Chondrocyte (in vitro differentiated cells): ENCODE measurements at places on chromosomes 5 and 9. TPM values are rescaled to one million over a fixed set of nuclear protein-coding genes. Genes with fewer than 3 reads are reported as not detected.

- no peaks in the 10 kb centered on the region for H3K27me3 ChIP-seq
- H3K4me1 ChIP-seq: peaks cover 32% of the 10 kb centered on the region
- DNase-seq: peak; percentile 58
- H3K36me3 ChIP-seq: peaks cover 2% of the 10 kb centered on the region
- H3K4me3 ChIP-seq: no peak within 1 kb of the TSS
- no peak within 1 kb of the TSS for H3K27ac ChIP-seq
Measured at GRCh38 chr5:93582677-93583438, at the start of gene NR2F1. Gene NR2F1, plus strand, starts transcription at chr5:93583222. Its CDS starts 1,802 bp downstream, at chr5:93585024.

GRCh38 chr9:37447111-37447510 is 18.1 kb downstream of the ZBTB5 start:
- H3K4me3 ChIP-seq: no peak overlapping the region
- no peak for DNase-seq
- peaks cover 4% of the 10 kb centered on the region for H3K36me3 ChIP-seq

DNA sequence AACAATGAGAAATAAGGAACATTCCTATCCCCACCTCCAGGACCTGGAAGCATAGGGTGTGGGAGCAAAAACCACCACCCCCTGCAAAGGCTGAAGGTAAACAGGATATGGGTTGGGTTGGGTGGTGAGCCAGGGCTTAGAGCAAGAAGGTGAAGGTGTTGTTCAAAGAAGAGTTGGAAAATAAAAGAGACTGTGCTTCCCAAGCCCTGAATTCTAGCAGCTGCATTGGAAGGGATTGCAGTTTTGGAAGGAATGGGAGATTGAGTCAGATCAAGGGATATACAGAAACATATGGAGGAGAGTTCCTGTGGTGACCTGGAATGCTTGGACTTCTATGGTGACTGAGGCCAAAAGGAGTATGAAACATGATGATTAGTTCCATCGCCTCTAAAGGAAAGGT is 24.7 kb upstream of the MTAP start:
- H3K4me1 ChIP-seq: no peaks in the 10 kb centered on the region
- no peaks in the 10 kb centered on the region for H3K36me3 ChIP-seq
- H3K27me3 ChIP-seq: peaks cover 7% of the 10 kb centered on the region
- no peak overlapping the region for H3K27ac ChIP-seq
- no peak overlapping the region for H3K4me3 ChIP-seq
- DNase-seq: no peak

DNA sequence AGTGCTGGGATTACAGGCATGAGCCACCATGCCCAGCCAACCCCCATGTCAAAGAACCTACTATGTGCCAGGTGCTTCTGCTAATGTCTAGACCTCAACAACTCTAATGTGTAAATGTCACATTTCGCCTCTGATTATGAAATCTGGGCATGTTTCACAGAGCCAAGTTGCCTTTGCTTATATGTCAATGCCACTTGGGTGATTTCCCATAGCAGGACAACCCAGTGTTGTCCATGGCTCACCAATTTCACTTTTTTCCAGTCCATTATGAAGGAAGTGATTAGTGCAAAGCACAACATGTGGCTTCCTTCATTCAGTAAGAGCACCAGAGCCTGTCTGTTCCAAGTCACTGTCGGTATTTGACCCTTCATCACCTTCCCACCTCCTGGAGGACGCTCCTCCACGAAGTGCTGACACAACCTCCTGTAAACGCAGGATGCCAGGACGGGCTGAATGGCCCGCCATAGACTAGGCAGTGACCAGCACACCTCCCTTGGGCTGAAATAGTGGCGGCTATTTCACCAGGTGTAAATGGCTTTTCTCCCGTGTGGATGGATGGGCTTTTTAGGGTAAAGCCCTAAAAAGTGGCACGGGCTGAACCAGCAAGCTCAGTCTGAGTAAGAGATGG is 962 bp upstream of the PKN3 start:
- H3K27ac ChIP-seq: no peak overlapping the region
- H3K4me1 ChIP-seq: peaks cover 25% of the 10 kb centered on the region
- peaks cover under 1% of the 10 kb centered on the region for H3K36me3 ChIP-seq
- no peaks in the 10 kb centered on the region for H3K27me3 ChIP-seq

DNA sequence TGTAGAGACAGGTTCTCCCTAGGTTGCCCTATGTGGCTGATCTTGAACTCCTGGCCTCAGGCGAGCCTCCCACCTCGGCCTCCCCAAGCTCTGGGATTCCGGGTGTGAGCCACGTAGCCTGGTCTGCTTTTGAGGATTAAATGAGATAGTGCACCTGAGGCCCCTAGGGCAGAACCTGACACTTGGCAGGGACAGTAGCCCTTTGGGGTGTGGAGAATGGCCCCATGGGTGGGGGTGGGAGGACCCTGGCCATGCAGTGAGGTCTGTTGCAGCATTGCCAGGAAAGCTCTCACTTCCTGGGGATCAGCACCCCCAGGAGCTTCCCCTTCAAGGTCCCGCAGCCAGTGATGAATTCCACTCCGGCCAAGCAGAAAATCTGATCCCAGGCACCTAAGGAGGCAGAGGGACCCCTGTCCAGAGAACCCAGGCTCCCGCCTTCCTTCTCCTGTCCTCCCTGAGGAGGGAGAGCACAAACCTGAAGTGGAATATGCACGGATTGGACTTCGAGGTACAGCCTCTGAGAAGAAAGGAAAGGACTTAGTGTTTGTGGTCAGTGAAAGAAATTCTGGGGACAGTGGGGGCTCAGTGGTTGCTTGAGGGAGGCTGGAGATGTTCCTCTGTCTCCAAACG is 73.9 kb upstream of the UNC5A start:
- DNase-seq: peak; percentile 43
- no peaks in the 10 kb centered on the region for H3K4me1 ChIP-seq
- no peak overlapping the region for H3K4me3 ChIP-seq
- peaks cover 76% of the 10 kb centered on the region for H3K27me3 ChIP-seq
- H3K27ac ChIP-seq: no peak overlapping the region

DNA sequence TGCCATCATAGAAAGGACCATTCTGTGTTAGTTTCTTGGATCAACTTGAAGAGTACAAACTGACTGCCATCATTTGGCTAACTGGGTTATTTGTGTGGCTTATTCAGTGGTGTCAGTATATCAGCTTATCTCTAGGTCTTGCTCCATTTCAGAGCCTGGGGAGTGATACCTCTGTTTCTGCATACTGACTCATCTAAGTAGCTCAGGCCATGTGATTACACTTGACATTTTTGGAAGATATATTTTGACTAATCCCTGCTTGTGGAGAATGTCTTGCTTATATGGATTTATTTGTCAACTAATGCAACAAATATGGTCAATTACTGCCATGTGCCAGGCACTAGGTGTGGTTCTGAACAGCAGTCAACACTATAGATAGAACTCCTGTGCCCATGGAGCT is 311.7 kb downstream of the YTHDC2 start:
- H3K27me3 ChIP-seq: peaks cover 4% of the 10 kb centered on the region
- no peaks in the 10 kb centered on the region for H3K4me1 ChIP-seq

DNA sequence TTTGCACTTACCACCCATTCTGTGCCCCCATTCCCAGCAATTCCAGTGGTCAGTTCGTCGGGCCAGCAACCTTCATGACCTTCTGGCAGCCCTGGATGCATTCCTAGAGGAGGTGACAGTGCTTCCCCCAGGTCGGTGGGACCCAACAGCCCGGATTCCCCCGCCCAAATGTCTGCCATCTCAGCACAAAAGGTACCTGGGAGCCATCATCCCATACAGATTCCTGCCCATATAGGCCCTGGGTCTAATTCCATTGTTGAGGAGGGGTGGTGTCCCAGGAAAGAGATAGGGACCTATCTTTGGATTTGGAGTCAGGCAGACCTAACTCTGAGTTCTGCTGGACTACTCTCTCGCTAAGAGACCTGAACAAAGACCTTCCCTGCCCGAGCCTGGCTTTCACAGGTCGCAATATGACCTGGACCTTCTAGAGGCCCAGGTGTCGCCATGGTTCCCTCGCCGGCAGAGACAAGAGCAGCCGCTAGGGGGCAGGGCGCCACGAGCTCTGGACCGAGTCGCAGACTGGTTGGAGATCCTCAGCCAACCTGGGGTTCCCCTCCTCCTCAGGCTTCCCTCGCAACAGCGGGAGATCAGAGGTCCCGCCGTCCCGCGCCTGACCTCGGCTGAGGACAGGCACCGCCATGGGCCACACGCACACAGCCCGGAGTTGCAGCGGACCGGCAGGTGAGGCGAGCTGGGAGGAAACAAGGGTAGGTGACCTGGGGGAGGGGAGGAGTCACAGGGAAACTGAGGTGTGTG is 3.1 kb downstream of the SLC4A9 start:
- H3K27ac ChIP-seq: no peak overlapping the region
- H3K4me3 ChIP-seq: peak overlapping the region; percentile 52
- peak; percentile 87 for DNase-seq
- H3K4me1 ChIP-seq: peaks cover 7% of the 10 kb centered on the region
- no peaks in the 10 kb centered on the region for H3K27me3 ChIP-seq
- H3K36me3 ChIP-seq: no peaks in the 10 kb centered on the region

GRCh38 chr9:77170991-77171699 is 6.2 kb upstream of the VPS13A start:
- H3K4me1 ChIP-seq: peaks cover 3% of the 10 kb centered on the region
- no peak overlapping the region for H3K27ac ChIP-seq
- H3K4me3 ChIP-seq: no peak overlapping the region
- no peaks in the 10 kb centered on the region for H3K27me3 ChIP-seq

GRCh38 chr9:126049088-126049487 is 277.5 kb upstream of the MVB12B start:
- DNase-seq: no peak
- H3K27me3 ChIP-seq: peaks cover 19% of the 10 kb centered on the region
- no peaks in the 10 kb centered on the region for H3K4me1 ChIP-seq
- no peak overlapping the region for H3K4me3 ChIP-seq
- no peak overlapping the region for H3K27ac ChIP-seq
- H3K36me3 ChIP-seq: peaks cover 4% of the 10 kb centered on the region

DNA sequence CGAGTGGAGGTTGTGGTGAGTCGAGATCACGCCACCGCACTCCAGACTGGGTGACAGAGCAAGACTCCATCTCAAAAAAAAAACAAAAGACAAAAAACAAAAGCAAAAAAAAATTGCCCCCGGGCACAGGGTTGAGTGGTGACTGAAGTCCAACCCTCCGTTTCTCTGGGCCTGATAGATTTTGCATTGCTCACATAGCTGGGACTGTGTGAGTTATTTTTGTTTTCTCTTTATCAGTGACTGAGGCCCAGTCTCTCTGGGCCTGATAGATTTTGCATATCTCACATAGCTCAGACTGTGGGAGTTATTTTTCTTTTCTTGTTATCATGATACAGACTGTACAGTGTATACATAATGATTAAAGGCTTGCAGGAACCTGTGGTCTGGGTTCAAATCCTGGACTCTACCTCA is 2.6 kb upstream of the SLC28A3 start:
- H3K27me3 ChIP-seq: no peaks in the 10 kb centered on the region
- DNase-seq: no peak
- no peak overlapping the region for H3K4me3 ChIP-seq
- no peaks in the 10 kb centered on the region for H3K36me3 ChIP-seq

GRCh38 chr5:31768784-31769183 is 129.9 kb downstream of the PDZD2 start:
- peaks cover 37% of the 10 kb centered on the region for H3K27me3 ChIP-seq
- DNase-seq: no peak
- H3K4me3 ChIP-seq: no peak overlapping the region
- no peak overlapping the region for H3K27ac ChIP-seq

- no peaks in the 10 kb centered on the region for H3K36me3 ChIP-seq
- H3K27me3 ChIP-seq: peaks cover 30% of the 10 kb centered on the region
- no peak overlapping the region for H3K27ac ChIP-seq
- H3K4me1 ChIP-seq: no peaks in the 10 kb centered on the region
- DNase-seq: no peak
Measured at GRCh38 chr9:98567540-98568233, 141.0 kb downstream of the GABBR2 start.

NR6A1 gene
- total RNA-seq: 0.39 to 0.77 TPM (median 0.56 TPM) in 3 replicates
